A673 (cell line): ENCODE measurements at places on chromosomes 7 and 10.

GRCh38 chr10:130454543-130455000, 318.4 kb downstream of the GLRX3 start:
- DNase-seq: no peak

- DNase-seq: no peak
Observed at GRCh38 chr7:64651203-64651602, 14.7 kb upstream of the ZNF107 start.

GRCh38 chr10:110773693-110774068, 98.0 kb upstream of the PDCD4 start:
- no peak for DNase-seq

DNA sequence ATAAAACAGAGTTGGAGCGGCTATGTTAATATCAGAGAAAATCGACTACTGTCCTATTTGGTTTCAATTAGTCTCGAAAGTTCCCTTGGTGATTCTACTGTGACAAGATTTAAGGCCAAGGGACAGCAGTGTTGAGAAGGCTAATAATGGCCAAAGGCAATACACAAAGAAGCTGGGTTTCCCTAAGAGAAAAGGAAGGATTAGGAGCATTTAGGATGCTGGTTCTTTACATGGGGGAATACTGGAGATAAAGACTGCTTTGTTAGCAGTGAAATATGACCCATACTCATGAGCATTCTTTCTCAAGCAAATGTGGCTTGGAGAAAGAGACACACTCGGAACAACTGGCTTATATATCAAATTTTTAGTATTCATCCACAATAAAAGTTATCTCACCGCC, 32.2 kb downstream of the IQUB start:
- no peak for DNase-seq

GRCh38 chr7:28575241-28575643, 162.9 kb downstream of the CREB5 start:
- DNase-seq: no peak

- peak; percentile 2 for DNase-seq
Observed at GRCh38 chr10:83166344-83166743, 973.0 kb upstream of the GHITM start.

GRCh38 chr10:6507311-6507710, 72.8 kb downstream of the PRKCQ start:
- DNase-seq: no peak

GRCh38 chr10:86392723-86393094, 26.1 kb upstream of the GRID1 start:
- DNase-seq: no peak
